Airway epithelial cell (primary cell): ENCODE measurements at places on chromosomes 2 and 18. TPM values are rescaled to one million over a fixed set of nuclear protein-coding genes. Genes with fewer than 3 reads are reported as not detected.

The MBP gene
- total RNA-seq, result 8.9 and 16.8 TPM in 2 replicates

The LHCGR gene
- not detected in 2 replicates for total RNA-seq

The TNFAIP6 gene
- 0.35 TPM in 1 of 2 replicates, not detected in the other for total RNA-seq

The SOCS6 gene
- total RNA-seq, result 17.9 and 19.4 TPM in 2 replicates

The CHRND gene
- not detected in 2 replicates for total RNA-seq

The ALPI gene
- not detected in 2 replicates for total RNA-seq

The UNC80 gene
- total RNA-seq, result 0.14 TPM in 1 of 2 replicates, not detected in the other

The NOL4 gene
- under 0.01 TPM in 1 of 2 replicates, not detected in the other for total RNA-seq

The CENPA gene
- 6.2 and 12.6 TPM in 2 replicates for total RNA-seq

The ZNF385B gene
- total RNA-seq, result not detected in 2 replicates

The CCDC150 gene
- total RNA-seq, result 1.2 and 5.9 TPM in 2 replicates

The FAM228B gene
- 2.0 and 2.3 TPM in 2 replicates for total RNA-seq

The RAB17 gene
- total RNA-seq, result 0.85 and 4.7 TPM in 2 replicates

The SLC16A14 gene
- total RNA-seq, result 2.4 and 3.7 TPM in 2 replicates

The DPYSL5 gene
- total RNA-seq, result not detected in 2 replicates

The KLF7 gene
- total RNA-seq, result 19.9 and 35.5 TPM in 2 replicates

The VIL1 gene
- not detected in 2 replicates for total RNA-seq

The CYP26B1 gene
- total RNA-seq, result 2.1 and 3.7 TPM in 2 replicates

The CFAP65 gene
- total RNA-seq, result not detected in 2 replicates

The CD207 gene
- total RNA-seq, result not detected in 2 replicates

The C2orf80 gene
- total RNA-seq, result not detected in 2 replicates

The MCM6 gene
- total RNA-seq, result 22.5 and 33.1 TPM in 2 replicates

The TXNDC2 gene
- total RNA-seq, result 0.07 TPM in 1 of 2 replicates, not detected in the other

The POTEJ gene
- not detected in 2 replicates for total RNA-seq

The TANC1 gene
- total RNA-seq, result 34.1 and 43.0 TPM in 2 replicates

The SFTPB gene
- total RNA-seq, result 0.46 and 0.56 TPM in 2 replicates

The CERKL gene
- total RNA-seq, result not detected in 2 replicates

The PROC gene
- 1.3 and 2.4 TPM in 2 replicates for total RNA-seq

The ADI1 gene
- 39.6 and 50.1 TPM in 2 replicates for total RNA-seq

The COL4A4 gene
- total RNA-seq, result 0.05 and 0.07 TPM in 2 replicates

The RPIA gene
- total RNA-seq, result 4.9 and 5.3 TPM in 2 replicates

The PFN4 gene
- not detected in 2 replicates for total RNA-seq

The RAB6D gene
- not detected in 2 replicates for total RNA-seq

The GPC1 gene
- 210 and 229 TPM in 2 replicates for total RNA-seq

The TEX44 gene
- not detected in 2 replicates for total RNA-seq

The SLC35F5 gene
- total RNA-seq, result 40.5 and 46.3 TPM in 2 replicates

The AMER3 gene
- total RNA-seq, result not detected in 2 replicates
